Activated naive CD4-positive, alpha-beta T cell (primary cell): ENCODE measurements at places on chromosomes 6 and 20.

GRCh38 chr6:1703923-1704322 lies 94.2 kb downstream of the FOXC1 start:
- no peak for DNase-seq

DNA sequence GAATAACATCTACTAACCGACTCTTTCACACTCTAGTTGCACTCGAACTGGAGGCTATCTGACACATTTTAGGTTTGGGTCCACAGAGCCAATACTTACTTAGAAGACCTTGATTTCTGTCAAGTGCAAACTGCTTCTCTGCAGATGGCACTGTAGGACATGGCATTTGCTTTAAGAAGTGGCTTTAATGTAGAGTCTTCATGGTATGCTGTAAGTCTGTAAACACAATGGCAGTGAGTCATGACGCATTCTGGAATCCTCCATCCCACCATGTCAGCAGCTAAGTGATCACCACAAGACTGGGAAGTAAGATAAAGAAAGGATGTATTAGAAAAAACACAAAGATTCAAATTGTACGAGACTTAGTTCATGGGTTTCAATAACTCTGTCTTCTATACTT lies 377.0 kb upstream of the NOX3 start:
- no peak for DNase-seq

GRCh38 chr6:62150048-62150663 lies 135.9 kb downstream of the KHDRBS2 start:
- DNase-seq: no peak

DNA sequence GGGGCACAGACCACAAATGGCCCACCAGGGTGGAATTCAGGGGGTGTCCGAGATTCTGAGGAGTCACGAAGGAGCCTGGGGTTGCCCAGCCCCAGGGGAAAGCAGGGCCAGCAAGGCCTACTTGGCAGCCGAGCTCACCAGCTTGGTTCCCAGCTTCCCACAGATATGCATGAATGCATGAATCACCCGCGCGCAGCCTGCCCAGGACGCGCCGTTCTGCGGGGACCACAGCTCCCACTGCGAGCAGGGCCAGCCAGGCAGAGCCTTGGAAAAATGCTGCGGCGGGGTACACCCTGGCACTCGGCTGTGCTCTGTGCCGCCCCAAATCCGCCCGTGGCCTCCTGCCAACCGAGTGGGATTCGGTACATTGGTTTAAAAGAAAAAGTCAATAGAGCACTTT lies 211.0 kb downstream of the NFATC2 start:
- DNase-seq: no peak

- DNase-seq: peak; percentile 32
Measured at GRCh38 chr20:36604952-36605398, 604 bp upstream of the RAB5IF start.

GRCh38 chr20:36881888-36882287 lies 6.0 kb downstream of the TLDC2 start:
- no peak for DNase-seq

GRCh38 chr6:7903673-7904072 lies 6.9 kb downstream of the TXNDC5 start:
- DNase-seq: no peak

DNA sequence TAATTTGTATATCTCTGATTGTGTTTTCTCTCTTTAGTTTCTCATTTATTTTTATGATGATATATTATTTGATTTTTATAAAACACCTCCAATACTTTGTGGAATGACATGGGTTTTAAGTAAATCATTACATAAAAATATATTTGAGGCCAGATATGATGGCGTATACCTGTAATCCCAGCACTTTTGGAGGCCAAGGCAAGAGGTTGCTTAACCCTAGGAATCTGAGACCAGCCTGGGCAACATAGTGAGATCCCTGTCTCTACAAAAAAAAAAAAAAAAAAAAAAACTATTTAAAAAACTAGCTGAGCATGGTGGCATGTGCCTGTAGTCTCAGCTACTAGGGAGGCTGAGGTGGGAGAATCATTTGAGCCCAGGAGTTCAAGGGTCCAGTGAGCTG lies 87.3 kb downstream of the BMP6 start:
- no peak for DNase-seq

- DNase-seq: no peak
Measured at GRCh38 chr6:132814716-132815570, 574 bp downstream of the RPS12 start.

GRCh38 chr6:83459663-83460062 lies 28.8 kb upstream of the ME1 start:
- no peak for DNase-seq

- no peak for DNase-seq
Measured at GRCh38 chr6:149962461-149963211, 1.1 kb upstream of the ULBP1 start.

DNA sequence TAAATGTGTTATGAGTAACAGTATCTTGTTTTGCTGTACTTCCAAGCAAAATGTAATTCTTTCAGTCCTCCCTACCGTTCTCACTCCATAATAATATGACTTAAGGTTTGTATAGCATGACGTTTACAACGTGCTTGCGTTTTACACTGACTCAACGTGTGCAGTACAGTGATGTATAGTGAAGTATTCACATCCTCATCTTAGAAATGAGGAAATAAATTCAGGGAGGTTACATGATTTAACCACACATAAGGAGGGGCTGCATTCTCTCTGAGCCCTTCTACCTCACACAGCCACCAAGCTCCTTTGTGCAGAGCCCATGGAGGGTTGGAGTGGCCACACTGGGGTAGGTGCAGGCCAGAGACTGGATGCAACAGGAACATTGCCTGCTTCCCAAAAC lies 164.5 kb downstream of the MTHFD1L start:
- DNase-seq: no peak

- DNase-seq: no peak
Measured at GRCh38 chr20:60810561-60810960, 441.5 kb upstream of the CDH4 start.

GRCh38 chr6:111541026-111541681 lies 58.1 kb upstream of the REV3L start:
- DNase-seq: no peak

GRCh38 chr6:143941852-143942627 lies 66.0 kb downstream of the PLAGL1 start:
- DNase-seq: peak; percentile 23

DNA sequence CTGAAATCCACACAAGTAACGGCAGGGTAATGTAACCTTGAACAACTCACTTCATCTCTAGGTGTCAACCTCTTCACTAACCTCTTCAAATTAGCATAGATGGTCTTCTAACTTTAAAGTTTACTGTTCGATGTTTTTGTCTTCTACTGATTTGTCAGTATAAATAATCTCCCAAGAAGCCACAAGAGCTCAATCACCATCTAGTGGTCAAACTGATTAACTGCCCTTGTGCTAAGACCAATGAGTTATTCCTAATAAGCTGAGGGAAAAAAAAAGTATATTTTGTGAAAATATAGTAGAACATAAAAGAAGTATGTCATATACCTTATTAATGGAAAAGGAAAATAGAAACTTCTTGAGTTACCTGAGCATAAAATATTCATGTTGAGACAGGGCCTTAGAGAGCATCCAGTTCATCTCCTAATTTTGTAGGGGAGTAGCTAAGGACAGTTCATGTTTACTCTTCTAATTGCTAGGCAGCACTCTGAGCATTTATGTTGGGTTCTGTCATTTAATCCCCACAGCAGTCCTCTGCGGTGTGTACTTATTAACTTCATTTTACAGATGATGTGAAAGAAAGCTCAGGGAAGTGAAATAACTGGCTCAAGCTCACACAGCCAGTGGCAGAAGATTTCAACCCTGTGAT lies 317.1 kb downstream of the ESR1 start:
- no peak for DNase-seq

GRCh38 chr20:43894491-43894890 lies 20.2 kb upstream of the TOX2 start:
- no peak for DNase-seq

GRCh38 chr6:22614547-22614946 lies 45.2 kb downstream of the HDGFL1 start:
- no peak for DNase-seq

GRCh38 chr6:13268913-13269518 lies 59.3 kb downstream of the TBC1D7 start:
- no peak for DNase-seq

GRCh38 chr20:54263116-54263690 lies 55.3 kb downstream of the PFDN4 start:
- DNase-seq: no peak

DNA sequence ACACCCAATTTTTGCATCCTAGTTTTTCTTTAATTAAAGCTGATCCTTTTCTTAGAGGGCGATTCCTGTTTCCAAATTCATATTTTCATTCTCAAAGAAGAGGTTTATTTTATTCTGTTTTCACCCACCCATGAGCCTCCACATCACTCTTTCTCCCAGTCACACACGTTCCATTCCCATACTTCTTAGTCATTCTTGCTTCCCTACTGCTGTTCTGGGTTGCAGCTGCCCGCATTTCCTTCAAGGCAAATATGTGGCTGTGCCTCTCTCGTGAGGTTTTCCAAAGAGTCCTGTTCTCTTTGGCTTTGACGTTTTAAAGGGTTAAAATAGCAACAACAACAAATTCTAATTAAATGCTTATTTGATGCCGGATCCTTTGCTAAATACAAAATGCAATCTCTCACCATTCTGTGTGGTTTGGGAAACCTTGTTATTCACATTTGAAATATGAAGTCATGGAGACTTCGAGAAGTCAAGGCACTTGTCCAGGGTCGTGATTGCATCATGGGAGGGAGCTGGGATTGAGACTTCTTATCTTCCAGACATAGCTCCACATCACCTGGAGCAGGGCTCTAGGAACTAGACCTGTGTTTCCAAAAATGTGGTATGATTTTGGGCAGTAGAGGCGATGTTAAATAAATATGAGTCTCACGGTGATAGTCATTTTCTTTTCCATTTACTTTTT lies 126.6 kb downstream of the DOK5 start:
- no peak for DNase-seq
